ENCODE measurements at places on chromosomes 12 and 14.
A peak's percentile ranks its signal among the peaks of the same experiment; 100 is the strongest.

DNA sequence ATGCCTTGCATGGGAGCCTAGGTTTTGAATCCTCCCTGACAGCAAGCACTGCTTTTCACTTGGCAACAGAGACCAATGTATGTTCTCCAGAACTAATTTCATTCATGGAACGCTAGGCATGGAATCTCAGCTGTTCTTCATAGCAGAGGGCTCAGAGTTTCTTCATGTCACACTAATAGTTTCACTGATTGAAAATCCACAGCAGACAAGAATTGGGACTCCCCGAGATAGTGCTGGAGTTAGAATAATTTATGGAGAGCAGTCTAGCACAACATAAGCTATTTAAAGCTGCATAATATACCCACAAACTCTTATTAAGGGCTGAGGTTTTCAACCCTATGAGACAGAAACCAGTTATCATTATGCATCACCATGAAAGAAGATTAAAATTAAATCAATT, 342.5 kb downstream of the TMEM132D start:
- DNase-seq, result no peak

GRCh38 chr12:118376089-118377020, at the start of gene SUDS3:
Gene SUDS3 (plus strand): TSS chr12:118376555. CDS start chr12:118376692, 137 bp downstream.
- peak; percentile 87 for DNase-seq

GRCh38 chr12:5708371-5708770, 236.7 kb downstream of the ANO2 start:
- DNase-seq, result no peak

GRCh38 chr14:80223696-80224465, 12.6 kb upstream of the DIO2 start:
- DNase-seq, result no peak

- no peak for DNase-seq
These were observed 27.0 kb downstream of the SINHCAF start for GRCh38 chr12:31298922-31299321.

- peak; percentile 65 for DNase-seq
These were observed 6.0 kb downstream of the ACVRL1 start for GRCh38 chr12:51913071-51914033.

Data from WERI-Rb-1 (cell line).